Mesothelial cell of epicardium (in vitro differentiated cells): ENCODE measurements at places on chromosomes 13 and 19. TPM values are rescaled to one million over a fixed set of nuclear protein-coding genes. Genes with fewer than 3 reads are reported as not detected.

DNA sequence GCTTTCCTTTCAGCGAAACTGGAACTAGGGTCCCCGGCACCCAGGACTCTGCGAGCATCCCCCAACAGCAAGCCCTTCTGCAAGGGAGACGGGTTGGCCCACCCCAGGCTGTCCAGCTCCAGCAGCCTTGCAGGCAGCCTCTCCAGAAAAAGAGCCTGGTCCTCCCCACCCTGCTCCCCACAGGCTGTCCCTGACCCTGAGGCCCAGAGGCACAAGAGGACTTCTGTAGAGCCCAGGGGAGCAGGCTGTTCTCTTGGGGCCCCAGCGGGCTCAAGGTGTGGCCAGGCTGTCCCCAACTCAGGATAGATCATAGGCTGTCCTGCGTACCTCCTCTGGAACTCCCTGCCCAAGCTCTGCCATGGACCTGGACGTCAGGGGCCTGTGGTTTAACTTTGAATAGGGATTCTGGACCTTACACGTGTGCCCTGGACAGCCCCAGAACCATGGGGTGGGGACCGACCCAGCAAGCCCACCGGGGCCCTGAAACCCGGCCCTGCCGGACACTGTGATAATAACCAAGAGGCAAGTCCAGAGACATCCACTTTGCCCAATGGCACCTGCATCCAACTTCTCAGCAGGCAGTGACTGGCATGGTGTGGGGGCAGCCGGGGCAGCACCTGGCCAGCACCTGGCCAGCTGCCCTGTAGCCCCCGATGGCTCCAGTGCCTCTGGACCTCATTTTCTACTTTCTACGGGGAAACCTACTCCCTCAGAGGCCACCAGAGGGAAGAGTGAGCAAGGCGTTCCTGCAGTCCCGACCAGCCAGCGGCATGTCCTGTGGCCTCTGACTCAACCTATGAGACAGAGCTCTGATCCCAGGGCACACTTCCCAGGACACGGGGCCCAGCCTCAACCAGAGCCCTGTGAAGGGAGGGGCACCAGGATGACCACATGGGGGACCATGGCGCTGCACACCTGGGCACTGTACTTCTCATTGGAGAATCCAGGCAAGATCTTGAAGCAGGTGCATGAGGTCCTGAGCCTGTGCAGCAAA is 50.9 kb upstream of the TPM4 start:
- H3K4me3 ChIP-seq, result no peak overlapping the region
- DNase-seq, result no peak
- no peaks in the 10 kb centered on the region for H3K4me1 ChIP-seq
- no peaks in the 10 kb centered on the region for H3K27me3 ChIP-seq

GRCh38 chr13:66657165-66657881 is 572.8 kb downstream of the PCDH9 start:
- DNase-seq, result peak; percentile 52
- H3K27me3 ChIP-seq, result no peaks in the 10 kb centered on the region
- H3K4me3 ChIP-seq, result no peak overlapping the region
- H3K36me3 ChIP-seq, result peaks cover 5% of the 10 kb centered on the region

- no peaks in the 10 kb centered on the region for H3K36me3 ChIP-seq
- H3K4me3 ChIP-seq, result no peak overlapping the region
- no peak for DNase-seq
Observed at GRCh38 chr19:14114854-14115253, 2.7 kb downstream of the PRKACA start.

The DGKH gene
- total RNA-seq, result 9.2 to 10.0 TPM (median 9.7 TPM) in 3 replicates

GRCh38 chr19:30692879-30693503 is 320.8 kb downstream of the ZNF536 start:
- H3K27me3 ChIP-seq, result peaks cover 16% of the 10 kb centered on the region
- H3K4me1 ChIP-seq, result peaks cover 57% of the 10 kb centered on the region
- DNase-seq, result no peak
- peak overlapping the region; percentile 71 for H3K27ac ChIP-seq
- no peaks in the 10 kb centered on the region for H3K36me3 ChIP-seq
- H3K4me3 ChIP-seq, result no peak overlapping the region

DNA sequence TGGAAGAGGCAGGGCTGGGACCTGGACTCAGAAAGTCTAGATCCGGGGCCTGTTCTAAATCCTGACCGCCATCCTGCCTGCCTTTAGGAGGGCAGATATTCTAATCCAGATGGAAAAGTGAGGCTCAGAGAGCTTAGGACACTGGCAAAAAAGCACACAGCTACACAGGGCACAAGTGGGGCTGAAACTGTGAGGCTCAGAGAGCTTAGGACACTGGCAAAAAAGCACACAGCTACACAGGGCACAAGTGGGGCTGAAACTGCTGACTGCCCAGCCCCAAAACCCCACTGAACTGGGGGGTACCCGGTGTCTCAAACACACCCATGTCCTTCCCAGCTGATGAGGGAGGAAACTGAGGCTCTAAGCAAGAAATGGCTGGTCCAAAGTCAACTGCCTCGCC is 2.0 kb downstream of the AKT1S1 start:
- H3K36me3 ChIP-seq, result peaks cover 7% of the 10 kb centered on the region
- no peak overlapping the region for H3K27ac ChIP-seq

GRCh38 chr13:113906571-113906970 is 42.7 kb upstream of the GAS6 start:
- peaks cover 30% of the 10 kb centered on the region for H3K4me1 ChIP-seq
- no peak overlapping the region for H3K27ac ChIP-seq
- no peak overlapping the region for H3K4me3 ChIP-seq
- peaks cover 7% of the 10 kb centered on the region for H3K27me3 ChIP-seq
- no peaks in the 10 kb centered on the region for H3K36me3 ChIP-seq

DNA sequence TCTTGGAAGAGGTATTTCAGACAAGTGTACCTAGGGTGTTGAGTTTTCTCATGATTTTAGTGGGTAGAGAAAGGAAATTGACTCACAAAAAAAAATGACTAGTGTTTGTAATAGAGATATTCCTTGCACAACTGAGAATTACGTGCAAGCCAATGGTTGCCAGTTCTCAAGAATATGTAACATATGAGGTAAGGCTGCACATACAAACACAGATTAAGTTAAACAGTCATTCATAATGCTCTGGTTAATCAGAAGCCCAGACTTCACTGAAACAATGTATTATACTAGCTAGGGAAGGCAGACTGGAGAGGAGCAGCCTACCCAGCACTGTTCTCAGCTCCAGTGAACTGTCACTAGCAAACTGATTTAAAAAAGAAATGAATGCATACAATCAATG is 418.3 kb downstream of the DIAPH3 start:
- no peak for DNase-seq
- H3K27ac ChIP-seq, result peak overlapping the region; percentile 73
- peaks cover 8% of the 10 kb centered on the region for H3K36me3 ChIP-seq
- H3K27me3 ChIP-seq, result no peaks in the 10 kb centered on the region

DNA sequence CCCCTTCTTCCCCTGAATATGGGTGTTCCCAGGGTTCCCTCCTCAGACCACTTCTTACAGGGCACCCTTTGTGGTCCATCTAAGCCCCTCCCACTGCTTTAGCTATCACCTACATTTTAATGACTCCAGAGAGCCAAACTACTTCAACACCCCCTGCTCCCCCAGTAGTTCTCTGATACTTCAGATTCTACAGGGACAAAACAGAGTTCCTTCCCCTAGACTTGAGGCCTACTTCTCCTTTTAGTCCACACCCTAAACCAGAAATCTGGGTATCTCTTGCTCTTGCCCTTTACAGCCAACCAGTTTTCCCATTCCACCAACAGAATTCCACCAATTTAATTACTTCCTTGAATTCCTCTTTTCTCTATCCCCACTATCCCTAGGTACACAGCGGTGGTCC is 107.2 kb downstream of the KCNRG start:
- peaks cover 48% of the 10 kb centered on the region for H3K27me3 ChIP-seq
- DNase-seq, result no peak
- H3K36me3 ChIP-seq, result no peaks in the 10 kb centered on the region
- H3K4me3 ChIP-seq, result no peak overlapping the region

DNA sequence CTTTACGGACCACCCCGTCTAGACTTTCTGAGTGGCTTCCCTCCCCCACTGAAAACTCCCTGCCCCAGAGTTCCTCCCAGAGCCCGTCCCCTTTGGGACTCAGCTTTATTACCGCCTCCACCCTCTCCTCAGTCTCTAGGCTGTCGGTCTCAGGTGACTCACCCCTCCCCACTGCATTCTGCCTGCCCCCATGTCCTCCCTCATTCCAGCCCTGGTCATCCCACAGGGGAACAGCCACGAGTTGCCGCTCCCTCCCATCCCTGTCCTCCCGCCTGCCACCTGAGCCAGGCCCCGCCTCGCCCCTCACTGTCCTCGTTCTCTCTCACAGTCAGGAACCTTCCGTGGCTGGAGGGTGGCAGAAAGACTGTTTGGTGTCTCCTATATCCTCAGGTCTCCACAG is 57.3 kb downstream of the SMARCA4 start:
- peaks cover 46% of the 10 kb centered on the region for H3K36me3 ChIP-seq
- H3K27ac ChIP-seq, result peak overlapping the region; percentile 54
- peaks cover 13% of the 10 kb centered on the region for H3K4me1 ChIP-seq

GRCh38 chr13:95298169-95298965 is 2.9 kb downstream of the ABCC4 start:
- DNase-seq, result no peak
- H3K27me3 ChIP-seq, result peaks cover 17% of the 10 kb centered on the region
- no peaks in the 10 kb centered on the region for H3K36me3 ChIP-seq
- H3K27ac ChIP-seq, result no peak overlapping the region

The ONECUT3 gene
- total RNA-seq, result not detected in 3 replicates

- H3K4me3 ChIP-seq, result no peak overlapping the region
- no peaks in the 10 kb centered on the region for H3K27me3 ChIP-seq
- peaks cover 2% of the 10 kb centered on the region for H3K36me3 ChIP-seq
- H3K27ac ChIP-seq, result no peak overlapping the region
- H3K4me1 ChIP-seq, result peaks cover 5% of the 10 kb centered on the region
Observed at GRCh38 chr13:99028890-99029289, 51.0 kb upstream of the DOCK9 start.

The KATNAL1 gene
- total RNA-seq, result 26.0 to 30.5 TPM (median 26.8 TPM) in 3 replicates

The STOML3 gene
- not detected in 3 replicates for total RNA-seq

DNA sequence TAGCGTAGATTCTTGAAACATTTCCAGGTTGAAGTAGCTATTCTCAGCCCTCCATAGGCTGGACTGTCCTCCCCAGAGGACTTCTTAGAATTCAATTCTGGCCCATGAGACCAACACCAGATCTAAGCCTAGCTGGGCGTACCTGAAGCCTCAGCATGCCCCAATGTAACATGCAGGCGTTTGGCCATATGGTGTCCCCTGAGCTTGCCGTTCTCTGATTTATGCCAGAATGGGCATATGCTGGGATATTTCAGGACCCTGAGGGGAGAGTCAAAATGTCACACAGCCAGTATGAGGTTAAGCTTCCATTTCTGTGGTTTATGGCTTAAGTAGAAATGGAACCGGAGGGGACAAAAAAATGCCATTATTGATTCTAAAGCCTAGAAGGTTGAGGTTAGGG is 317.7 kb upstream of the OBI1 start:
- no peak overlapping the region for H3K27ac ChIP-seq
- H3K36me3 ChIP-seq, result no peaks in the 10 kb centered on the region
- H3K4me3 ChIP-seq, result no peak overlapping the region
- no peaks in the 10 kb centered on the region for H3K4me1 ChIP-seq

- H3K27ac ChIP-seq, result no peak overlapping the region
- no peak overlapping the region for H3K4me3 ChIP-seq
- H3K36me3 ChIP-seq, result no peaks in the 10 kb centered on the region
- DNase-seq, result no peak
- no peaks in the 10 kb centered on the region for H3K27me3 ChIP-seq
- peaks cover 5% of the 10 kb centered on the region for H3K4me1 ChIP-seq
Observed at GRCh38 chr13:58476206-58476918, 844.8 kb downstream of the PCDH17 start.

DNA sequence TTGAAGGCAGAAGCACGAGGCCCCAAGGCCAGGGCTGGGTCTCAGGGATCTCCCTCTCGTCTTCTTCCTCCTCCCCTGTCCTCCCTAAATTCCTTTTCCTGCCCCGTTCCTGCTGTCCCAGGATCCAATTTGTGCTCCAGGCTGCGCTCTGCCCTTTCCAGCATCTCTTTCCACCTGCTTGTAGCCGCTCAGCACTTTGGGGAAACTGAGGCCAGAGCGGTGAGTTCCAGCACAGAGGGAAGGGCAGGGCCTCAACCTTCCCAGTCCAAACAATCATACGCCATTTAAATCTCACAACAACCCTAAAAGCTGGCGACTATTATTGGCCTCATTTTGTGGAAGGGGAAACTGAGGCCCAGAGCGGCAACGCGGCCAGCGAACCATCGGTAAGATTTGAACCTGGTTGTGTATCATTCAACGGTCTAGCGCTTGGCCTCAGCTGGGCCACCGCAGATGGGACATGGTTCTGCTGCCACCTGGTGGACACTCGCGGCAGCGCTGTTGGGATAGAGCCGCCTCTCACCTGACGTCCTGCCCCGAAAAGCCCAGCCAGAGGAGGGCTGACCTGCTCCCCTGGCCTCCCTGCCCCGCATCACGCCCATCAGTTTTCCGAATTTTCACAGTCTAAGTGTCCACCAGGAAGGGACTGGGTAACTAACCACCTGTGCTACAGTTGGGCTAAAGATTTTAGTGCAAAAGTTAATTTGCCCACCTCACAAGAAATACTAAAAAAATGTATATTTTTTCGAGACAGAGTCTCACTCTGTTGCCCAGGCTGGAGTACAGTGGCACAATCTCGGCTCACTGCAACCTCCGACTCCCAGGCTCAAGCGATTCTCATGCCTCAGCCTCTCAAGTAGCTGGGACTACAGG is 4.2 kb upstream of the RPL18A start:
- peaks cover 4% of the 10 kb centered on the region for H3K27me3 ChIP-seq
- no peak overlapping the region for H3K27ac ChIP-seq
- no peaks in the 10 kb centered on the region for H3K36me3 ChIP-seq
- H3K4me3 ChIP-seq, result no peak overlapping the region
- DNase-seq, result peak; percentile 76

- H3K27ac ChIP-seq, result no peak overlapping the region
- no peak for DNase-seq
- peaks cover 22% of the 10 kb centered on the region for H3K4me1 ChIP-seq
- H3K27me3 ChIP-seq, result no peaks in the 10 kb centered on the region
- no peak overlapping the region for H3K4me3 ChIP-seq
Observed at GRCh38 chr13:92136449-92137155, 738.2 kb downstream of the GPC5 start.

GRCh38 chr19:32543115-32543900 is 37.7 kb upstream of the PDCD5 start:
- no peak overlapping the region for H3K4me3 ChIP-seq
- no peaks in the 10 kb centered on the region for H3K36me3 ChIP-seq
- H3K27ac ChIP-seq, result no peak overlapping the region
- no peak for DNase-seq
- H3K4me1 ChIP-seq, result no peaks in the 10 kb centered on the region
